ENCODE measurements at places on chromosomes 4 and X.

- DNase-seq: no peak
These were observed 355.0 kb upstream of the EMCN start for GRCh38 chr4:100872811-100873210.

GRCh38 chrX:153903238-153903980, 1.1 kb upstream of the AVPR2 start:
- DNase-seq: no peak

GRCh38 chr4:139619644-139620043, 46.0 kb upstream of the MGST2 start:
- DNase-seq: no peak

DNA sequence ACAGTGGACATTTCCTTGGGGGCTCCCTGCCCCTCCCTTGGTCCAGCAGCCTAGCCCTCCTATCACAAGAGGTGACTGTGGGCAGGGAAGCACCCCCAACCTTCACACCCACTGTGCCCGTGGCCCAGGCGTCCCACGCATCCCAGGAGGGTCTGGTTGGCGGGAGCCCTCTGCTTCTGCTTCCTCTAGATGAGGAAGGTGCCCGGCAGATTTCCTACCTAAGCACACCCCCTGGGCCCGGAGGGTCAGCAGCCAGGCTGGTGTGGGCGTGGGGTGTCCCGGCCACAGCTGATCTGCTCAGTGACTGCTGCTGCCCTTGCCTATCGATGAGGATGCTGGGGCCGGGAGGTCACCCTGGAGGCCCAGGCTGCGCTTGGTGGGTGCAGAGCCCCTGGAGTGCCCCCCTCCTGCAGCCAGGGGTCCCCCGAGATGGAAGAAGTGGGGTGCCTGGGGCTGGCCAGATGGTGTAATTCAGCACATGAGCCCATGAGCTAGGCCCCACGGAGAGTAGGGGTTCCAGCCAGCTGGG, 12.2 kb downstream of the SH3BP2 start:
- no peak for DNase-seq

DNA sequence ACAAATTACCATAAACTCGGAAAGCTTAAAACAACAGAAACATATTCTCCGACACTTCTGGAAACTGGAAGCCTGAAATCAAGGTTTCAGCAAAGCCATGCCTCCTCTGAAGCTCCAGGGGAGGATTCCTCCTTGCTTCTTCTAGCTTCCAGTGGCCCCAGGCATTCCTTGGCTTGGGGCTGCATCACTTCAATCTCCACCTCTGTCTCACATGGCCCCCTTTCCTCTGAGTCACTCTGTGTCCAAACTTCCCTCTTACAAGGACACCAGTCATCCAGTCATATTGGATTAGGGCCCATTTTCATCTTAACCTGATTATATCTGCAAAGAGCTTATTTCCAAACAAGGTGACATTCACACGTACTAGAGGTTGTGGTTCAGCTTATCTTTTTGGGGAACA, 17.3 kb downstream of the PARM1 start:
- DNase-seq: no peak

DNA sequence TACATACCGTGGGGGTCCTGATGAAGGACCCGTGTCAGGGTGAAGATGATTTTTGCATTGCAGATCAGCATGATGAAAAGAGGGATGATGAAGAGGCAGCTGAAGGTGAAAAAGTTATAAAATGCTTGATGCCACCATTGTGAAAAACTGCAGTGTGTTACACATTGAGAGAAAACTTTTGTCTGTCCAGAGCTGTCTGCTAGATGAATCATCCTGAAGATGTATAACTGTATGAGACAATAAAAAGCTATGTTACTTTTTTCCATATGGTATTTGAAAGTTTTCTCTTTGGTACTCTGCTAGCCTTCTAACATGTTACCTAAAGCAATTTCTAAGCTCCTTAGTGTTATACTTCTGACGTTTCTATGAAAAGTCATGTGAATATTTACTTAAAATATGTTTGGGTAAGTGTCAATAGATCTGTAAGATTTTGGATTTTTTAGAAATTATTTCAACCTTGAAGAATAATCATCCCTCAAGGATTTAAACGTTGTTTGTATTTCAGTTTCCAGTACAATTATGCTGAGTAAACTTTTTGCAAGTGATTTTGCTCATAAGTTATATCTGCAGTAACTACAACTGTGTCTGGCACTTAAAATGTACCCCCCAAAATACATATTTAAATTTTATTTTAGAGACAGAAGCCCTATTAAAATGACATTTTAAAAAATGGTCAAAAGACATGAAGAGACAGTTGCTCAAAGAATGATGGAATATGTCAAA, 9.5 kb downstream of the GNRHR start:
- DNase-seq: no peak

- no peak for DNase-seq
These were observed 42.4 kb downstream of the NAT8L start for GRCh38 chr4:2101346-2102044.

- no peak for DNase-seq
These were observed 137.4 kb downstream of the GABRA3 start for GRCh38 chrX:152313529-152314302.

DNA sequence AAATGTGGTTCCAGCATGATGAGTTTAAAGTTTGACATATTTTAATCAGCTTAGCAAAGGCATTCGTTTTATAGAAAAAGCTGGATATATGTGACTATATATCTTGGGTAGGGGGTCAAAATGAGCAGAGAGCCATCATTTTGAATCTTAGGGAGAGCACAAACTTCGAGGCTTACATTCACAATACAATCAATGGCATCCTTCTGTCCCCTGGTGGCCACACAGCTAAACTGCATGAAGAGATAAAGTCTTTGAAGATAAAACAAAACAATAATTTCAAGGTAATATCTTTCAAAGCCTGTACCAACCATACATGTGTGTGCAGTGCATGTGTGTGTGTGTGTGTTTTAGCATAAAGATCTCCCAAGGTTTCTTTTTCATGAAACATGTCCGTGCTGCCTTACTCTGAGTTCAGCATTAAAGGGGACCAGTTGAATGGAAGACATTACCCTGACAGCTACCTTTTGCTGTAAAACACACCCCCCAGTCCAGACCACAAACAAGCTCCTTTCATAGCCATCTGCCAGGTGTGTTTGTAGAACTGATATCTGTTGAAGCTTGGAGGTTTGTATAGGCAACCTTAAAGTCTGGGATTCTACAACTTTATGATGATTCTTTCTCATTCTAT, 22.0 kb downstream of the DYNLT3 start:
- DNase-seq: no peak

Measured in GM12891 (cell line).